Thoracic aorta (tissue), 2 donors: ENCODE measurements at places on chromosomes 7 and 10.

DNA sequence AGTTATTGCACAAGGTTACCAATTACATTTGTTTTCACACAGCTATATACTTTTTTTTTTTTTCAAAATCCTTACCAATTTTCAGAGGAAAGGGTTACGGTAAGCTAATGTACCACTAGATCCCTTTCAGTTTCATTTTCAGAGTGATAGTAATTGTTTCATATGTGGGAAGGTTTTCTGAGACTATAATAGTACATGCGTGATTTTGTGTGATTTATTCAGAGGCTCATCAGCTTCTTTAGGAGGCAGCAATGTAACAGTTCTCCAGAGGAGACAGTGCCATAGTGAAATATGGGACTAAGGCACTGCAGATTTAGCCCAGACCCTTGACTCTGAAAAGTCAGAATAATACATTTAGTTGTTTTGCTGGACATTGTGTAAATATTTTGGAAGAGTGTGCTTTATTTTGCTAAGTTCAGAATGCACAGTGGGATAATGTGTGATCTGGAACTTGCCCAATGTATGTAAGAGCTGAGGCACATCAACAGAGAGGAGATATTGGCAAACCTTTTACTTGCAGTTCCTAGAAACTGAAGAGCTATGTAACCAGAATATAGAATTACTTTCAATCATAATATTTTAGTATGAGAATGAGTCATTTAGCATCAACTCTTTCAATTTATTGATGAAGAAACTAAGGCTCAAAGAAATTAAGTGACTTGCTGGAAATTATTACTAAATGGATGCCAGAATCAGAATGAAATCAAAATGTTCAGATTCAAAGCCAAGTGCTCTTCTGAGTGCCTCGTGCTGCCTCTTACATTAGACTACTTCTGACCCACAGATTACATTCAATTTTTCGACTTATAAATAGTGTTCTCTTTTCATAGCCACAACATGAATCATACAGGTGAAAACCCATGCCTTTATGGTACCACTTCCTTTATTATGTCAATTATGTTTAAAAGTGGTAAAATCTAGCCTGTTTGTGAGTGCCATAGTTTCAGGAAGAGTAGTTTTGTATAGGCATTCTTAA is 207.7 kb upstream of the TEX47 start:
- DNase-seq = no peak

DNA sequence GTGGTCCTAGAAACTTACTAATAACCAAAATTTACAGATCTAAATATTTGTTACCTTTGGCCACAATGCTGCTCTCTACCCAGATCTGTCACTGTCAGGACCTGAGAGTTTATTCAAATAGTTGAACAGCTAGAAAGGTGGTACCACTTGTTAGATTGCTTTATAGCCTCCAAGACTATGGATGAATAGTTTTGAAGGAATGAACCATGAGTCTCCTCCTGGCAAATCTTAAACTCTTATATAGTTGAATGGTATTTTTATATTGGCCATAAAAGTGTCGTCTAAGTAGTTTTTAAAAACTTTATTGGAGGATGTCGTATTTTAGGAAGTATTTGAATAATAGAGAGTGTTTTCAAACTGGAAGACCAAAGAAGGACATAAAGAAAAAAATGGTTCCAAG is 178.7 kb downstream of the AHR start:
- DNase-seq = no peak

GRCh38 chr10:114172776-114173602 is 1.0 kb downstream of the CCDC186 start:
- DNase-seq = no peak

- DNase-seq = no peak
Measured at GRCh38 chr7:24700521-24701260, 56.6 kb downstream of the GSDME start.

DNA sequence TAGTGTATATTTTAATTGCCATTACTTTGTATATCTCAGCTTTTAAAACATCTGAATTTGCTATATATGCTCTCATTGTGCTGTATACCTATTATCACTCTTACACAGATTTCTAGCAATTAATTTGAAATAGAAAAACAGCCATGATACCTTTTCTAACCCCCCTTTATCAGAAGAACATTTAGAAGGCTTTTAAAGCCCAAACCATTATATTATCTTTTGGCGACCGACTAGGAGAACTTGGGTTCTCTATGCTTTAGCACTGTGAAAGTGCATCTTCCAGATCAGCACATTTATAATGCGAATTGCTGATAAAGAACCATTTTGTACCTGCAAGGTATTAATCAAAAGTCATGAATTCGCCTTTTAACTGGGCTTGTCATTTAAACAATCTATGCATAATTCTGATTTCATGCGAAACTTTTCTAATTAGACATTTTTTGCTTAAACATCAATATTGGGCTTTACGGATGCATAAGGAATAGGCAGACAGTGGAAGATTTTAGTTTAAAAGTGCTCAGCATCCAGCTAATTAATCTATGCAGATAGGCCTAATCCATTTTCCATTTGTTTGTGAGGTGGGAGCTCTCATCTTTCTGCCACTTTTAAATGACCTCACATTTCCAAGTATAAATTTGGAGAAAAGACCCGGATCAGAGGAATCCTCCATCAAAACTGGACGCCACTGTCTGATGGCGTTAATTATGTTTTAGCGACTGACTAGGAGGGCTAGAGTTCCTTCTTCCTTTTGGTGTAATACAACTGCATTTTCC is 1.2 kb upstream of the MLLT10 start:
- DNase-seq = no peak

DNA sequence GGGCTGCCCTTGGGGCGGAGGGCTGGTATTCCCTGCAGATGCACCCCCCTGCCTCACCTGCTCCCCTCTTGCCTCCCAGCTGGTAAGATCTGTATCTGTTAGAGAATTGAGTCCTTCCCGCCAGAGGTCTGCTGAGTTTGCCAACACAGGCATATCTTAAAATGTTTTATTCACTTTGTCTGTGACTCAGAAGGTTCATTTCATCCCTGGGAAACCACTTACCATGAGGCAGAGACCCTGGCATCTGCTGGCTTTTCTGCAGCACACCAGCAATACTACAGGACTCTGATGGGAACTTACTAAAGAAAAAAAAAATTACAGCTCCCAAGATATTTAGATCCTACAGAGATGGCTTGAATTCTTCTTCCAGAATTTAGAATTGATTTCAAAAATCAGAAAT is 131.3 kb downstream of the PLPP4 start:
- no peak for DNase-seq

DNA sequence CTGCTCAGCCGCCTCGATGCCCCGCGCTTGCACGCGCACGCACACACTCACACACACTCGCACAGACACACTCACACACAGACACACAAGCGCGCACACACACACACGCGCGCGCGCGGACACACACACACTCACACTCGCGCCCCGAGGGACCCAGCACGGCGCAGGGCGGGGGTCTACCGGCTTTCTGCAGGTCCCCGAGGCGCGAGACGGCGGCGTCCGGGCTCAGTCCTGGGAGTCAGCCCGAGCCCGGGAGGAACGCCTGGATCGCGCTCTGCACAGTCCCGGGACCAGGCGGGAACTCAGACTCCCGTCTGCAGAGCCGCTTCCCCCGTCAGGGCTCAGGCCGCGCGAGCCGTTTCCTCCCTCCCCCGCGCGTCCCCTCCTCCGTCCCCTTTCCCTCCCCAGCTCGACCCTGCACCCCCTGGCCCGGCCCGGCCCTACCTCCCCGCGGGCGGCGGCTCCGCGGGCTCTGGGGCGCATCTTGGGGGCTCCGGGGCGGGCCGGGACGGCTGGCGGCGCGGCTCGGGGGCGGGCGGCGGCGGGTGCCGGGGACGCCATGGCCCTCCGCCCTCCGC is 464 bp downstream of the DENND2A start:
- no peak for DNase-seq

DNA sequence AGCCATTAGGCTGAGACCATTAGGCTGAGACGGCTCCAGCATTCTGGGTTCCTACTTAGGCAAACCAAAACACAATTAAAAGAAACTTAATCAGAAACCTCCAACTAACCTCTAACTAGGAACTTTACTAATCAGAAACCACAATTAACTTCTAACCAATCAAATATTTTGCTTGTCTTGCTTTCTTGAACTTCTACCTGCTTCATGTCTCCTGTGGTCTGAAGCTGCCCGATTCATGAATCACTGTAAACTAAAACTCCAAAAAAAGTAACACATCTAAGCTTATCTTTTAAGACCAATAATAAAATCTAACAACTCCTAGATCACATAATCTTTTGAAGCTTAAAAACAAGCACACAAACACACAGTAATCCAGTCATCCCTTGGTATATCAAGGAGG is 76.1 kb downstream of the PDSS1 start:
- no peak for DNase-seq

DNA sequence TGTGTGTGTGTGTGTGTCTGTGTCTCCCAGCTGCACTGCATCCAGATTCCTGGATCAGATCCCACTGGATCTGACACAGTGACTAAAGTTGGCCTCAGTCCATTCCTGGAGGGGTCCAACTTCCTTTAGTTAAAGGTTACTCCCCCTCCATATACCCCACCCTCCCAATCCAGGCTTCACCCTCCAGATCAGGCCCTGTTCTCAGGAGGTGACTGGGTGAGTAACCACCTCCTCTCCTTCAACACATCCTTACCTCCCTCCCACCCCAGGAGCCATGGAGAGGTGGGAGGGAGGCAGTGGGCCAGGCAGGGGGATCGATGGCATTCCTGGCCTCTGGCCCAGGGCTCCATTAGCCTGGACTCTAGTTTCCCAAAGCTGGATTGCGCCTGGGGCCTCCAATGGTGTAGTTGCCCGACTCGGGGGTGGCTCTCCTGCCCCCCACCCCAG is 11.3 kb downstream of the KCNIP2 start:
- DNase-seq = no peak

- DNase-seq = no peak
Measured at GRCh38 chr10:98444314-98445006, 2.3 kb downstream of the HPS1 start.

DNA sequence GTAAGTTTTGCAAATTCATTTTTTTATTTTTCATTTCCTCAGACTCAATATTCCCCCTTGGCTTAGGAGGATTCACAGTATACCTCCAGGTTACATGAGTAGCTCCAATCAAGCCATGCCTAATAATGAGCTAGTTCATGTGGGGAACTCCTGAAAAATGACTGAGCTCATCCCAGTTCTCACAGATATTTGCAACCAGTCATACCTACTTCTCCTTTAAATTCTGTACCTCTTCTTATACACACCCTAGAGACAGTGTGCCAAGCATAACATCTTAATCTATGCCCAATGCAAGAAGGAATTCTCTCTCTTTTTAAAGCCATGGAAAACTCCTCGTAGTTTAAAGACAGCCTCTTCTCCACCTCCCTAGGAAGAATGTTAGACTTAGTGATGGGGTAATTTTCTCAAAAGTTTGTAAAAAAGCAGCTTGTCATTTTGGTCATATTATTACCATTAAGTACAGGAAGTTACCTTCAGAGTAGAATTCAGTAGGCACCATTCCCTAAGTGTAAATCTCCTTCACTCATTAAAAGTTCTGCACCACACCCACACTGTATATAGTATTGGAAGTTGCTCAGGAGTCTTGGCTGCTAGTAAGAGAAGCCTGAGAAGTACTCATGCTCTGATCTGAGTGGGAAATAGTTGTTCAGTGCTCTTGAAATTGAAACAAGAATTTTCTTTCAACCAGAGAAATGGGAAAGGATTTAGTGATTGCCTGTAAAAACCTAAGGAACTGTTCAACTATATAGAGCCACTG is 72.7 kb downstream of the PTPRZ1 start:
- no peak for DNase-seq
